ENCODE measurements at places on chromosomes 11 and 22.

- no peak for DNase-seq
Observed at GRCh38 chr11:34866375-34866774, 49.8 kb downstream of the APIP start.

DNA sequence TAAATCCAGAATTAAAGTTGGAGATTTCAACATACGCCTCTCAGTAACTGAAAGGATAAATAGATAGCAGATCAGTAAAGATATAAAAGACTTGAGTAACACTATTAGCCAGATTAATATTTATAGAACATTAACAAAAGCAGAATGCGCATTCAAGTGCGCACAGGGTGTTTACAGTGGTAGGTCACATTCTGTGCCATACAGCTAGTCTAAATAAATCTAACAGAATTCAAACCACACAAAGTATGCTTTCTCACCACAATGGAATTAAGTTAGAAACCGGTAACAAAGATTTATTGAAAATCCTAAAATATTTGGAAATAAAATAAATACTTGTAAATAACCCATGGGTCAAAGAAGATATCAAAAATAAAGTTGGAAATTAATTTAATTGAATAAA is 341.0 kb downstream of the DYNC2H1 start:
- DNase-seq = no peak

DNA sequence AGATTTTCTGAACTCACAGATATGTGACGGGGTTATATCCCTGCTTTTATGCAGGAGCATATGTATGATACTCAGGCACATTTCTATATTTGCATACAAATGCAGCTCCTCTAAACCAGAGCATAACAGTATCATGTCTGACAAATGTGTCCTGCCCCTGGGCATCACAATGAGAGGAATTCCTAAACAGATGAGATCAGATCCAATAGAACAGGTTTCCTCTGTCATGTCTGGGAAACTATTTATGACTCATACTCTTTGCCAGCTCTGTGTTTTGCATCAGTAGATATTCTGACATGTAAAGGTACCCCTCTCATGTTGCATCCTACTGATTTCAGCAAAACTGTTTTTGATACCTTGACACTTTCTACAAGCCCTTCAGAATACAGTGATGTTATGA is 29.4 kb downstream of the SYT9 start:
- no peak for DNase-seq

- DNase-seq = no peak
Observed at GRCh38 chr11:11667056-11667455, 45.3 kb upstream of the GALNT18 start.

GRCh38 chr11:131064373-131064991 is 148.2 kb upstream of the SNX19 start:
- peak; percentile 51 for DNase-seq

GRCh38 chr11:123020968-123021367 is 39.3 kb upstream of the BSX start:
- peak; percentile 6 for DNase-seq

DNA sequence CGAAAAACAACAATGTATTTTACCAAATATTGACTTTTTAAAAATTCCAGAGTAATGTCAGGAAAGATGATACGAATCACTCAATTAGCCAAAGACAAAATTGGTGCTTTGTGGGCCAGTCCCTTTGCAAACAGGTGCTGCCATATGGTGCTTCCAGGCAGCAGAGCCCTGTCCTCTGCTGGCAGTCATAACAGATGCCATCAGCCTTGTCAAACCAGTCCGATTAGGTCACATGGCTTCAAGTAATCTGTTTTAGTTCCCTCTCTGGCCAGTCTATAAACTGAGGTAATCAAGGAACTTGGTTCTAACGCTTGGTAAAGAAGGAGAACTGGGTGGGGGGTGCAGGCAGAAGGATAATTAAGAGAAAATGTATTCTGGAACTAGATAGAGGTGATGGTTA is 49.1 kb upstream of the CAPRIN1 start:
- no peak for DNase-seq

GRCh38 chr22:45587638-45588505 is 83.8 kb upstream of the ATXN10 start:
- DNase-seq = no peak

GRCh38 chr22:22591348-22592299 is 32.6 kb upstream of the PRAME start:
- no peak for DNase-seq

GRCh38 chr11:24623121-24623520 is 126.3 kb downstream of the LUZP2 start:
- no peak for DNase-seq

DNA sequence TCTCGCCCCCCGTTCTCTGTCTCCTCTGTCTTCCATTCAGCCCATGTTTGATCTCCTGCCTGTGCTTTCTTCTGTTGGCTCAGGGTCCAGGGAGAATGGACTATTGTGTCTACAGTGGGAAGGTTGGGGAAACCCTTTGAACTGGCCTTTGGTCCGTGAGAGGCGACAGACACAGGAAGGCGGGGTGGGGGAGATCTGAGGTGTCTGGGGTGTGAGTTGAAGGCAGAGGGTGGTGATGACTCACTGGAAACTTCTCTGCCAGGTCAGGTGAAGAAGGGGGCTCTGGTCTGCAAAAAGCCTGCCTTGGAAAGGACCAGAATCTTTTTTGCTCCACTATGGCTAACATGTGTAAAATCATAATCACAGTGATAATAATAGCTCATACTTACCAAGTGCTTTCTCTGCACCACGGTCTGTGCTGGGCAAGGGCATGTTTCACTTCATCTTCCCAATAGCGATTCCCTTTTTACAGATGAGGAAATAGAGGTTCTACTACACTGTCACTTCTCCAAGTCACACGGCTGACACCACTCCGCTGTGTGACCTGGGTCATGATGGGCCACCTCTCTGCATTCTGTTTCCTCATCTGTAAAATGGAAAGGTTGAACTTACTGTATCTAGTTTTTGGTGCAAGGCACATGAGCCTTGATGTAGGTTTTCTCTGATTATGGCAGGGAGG is 99.8 kb upstream of the ALX4 start:
- DNase-seq = no peak

GRCh38 chr11:23364076-23364475 is 503.8 kb upstream of the CCDC179 start:
- no peak for DNase-seq

DNA sequence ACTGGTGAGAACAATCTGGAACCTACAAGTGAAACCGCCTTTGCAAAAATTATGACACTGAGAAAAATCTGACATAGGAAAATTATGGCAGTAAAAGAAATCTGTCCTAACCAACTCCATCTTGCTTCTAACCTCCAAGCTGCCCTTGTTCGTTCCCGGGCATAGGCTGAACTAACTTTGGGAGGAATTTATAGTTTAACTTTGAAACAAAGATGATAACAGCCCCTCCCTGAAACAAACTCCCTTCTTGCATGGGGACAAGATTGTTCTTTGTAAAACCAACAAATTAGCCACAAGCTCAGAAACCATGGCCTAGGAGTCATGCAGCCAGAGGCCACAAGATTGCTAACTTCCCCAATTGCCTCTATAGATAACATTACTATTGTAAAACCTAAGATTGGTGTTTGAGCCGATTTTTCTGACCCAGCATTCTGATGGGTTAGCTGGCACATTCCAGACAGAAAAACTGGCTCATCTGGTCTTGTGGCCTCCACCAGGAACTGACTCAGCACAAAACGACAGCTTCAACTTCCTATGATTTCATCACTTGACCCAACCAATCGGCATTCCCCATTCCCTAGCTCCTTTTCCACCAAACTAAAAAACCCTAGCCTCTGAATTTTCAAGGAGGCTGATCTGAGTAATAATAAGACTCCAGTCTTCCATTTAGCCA is 3.6 kb upstream of the CCDC81 start:
- no peak for DNase-seq

DNA sequence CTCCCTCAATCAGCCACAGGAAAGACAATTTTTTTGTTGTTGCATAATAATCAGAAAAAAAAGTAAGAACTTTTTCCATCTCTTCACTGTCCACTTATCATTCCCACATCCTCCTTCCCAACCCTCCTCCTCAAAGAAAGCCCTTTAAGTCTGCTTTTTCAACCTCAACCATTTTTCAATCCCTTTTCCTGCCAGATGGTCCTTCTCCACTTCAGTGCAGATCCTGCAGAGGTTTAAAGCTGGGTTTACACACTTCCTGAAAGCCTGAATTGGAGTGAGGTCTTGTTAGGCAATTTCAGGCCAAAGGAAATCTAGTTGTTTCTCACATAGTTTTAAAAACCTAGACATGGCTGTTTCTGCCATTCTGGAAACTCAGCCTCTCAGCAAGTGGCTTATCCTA is 78.3 kb downstream of the RPL27A start:
- DNase-seq = no peak

DNA sequence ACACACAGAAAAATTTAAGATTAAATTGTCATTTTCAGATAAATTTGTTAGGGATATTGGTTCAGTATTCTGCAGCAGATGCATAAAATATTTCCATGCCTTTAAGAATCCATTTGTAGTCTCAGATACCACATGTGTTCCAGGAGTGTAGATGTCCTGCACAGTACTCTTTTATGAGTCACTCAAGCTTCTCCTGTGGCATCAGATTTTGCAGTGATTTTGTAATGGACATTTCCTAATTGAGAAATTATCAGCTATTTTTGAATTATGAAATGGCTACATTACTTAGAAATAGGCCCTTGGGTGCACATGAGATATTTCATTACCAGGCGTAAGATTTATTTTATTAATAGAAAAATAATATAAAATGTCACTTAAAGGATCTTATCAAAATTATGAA is 18.9 kb downstream of the MMP3 start:
- DNase-seq = no peak

- DNase-seq = no peak
Observed at GRCh38 chr11:119681361-119681910, 47.6 kb downstream of the NECTIN1 start.

GRCh38 chr11:78991681-78992080 is 417.0 kb upstream of the NARS2 start:
- DNase-seq = no peak

- peak; percentile 63 for DNase-seq
Observed at GRCh38 chr11:17384002-17384511, 4.4 kb downstream of the KCNJ11 start.

DNA sequence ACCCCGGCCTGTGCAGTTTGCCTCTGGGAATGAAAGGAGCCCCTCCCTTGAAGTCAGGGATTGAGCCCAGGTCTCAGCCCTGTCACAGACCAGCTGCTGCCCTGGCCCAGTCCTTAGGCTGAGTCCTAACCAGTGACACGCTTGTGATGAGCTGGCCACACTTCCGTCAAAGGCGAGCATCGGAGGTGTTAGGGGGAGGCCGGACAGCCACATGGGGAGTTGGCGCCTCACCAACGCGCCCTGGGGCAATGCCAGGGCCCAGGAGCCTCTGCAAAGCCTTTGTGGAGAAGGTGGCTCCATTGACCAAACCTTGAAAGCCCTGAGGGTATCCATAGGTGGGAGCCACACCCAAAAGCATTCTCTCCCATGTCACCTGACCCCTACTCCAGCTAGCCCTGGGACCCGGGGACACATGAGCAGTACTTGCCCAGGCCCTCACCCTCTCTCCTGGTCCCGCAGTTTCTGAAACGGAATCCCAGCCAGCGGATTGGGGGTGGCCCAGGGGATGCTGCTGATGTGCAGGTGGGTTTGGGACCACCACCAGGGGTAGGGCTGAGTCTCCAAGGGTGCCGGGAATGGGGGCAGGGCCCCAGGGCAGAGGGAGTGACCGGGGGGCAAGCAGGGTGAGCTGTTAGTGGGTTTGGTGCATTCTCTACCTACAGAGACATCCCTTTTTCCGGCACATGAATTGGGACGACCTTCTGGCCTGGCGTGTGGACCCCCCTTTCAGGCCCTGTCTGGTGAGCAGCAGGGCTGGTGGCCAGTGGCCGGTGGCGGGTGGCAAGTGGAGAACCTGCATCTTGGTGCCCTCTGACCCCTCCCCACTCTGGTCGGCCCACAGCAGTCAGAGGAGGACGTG is 3.7 kb downstream of the PTPRCAP start:
- no peak for DNase-seq

DNA sequence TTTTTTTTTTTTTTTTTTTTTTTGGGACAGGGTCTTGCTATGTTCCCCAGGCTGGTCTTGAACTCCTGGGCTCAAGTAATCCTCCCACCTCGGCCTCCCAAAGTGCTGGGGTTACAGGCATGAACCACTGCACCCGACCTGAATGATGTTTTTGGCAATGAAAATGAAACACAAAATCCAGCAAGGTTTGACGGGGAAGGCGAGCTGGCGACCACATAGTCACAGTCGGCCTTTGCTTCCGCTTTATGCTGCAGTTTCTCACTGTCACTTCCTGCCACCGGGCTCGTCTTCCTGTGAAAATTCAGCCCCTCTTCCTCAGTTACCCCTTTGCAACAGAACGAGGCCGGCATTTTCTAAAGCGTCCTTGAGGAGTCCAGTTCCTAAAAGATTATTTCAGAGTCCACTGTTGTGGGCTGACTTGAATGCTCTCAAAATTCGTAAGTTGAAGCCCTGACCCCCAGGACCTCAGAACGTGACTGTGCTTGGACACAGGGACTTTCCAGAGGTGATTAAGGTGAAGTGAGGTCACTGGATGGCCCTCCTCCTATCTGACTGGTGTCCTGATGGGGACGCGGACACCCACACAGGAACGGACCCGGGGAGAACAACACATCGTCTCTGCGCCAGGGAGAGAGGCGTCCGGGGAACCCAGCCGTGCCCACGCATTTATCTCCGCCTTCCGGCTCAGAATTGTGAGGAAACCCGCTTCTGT is 2.9 kb upstream of the BID start:
- DNase-seq = no peak

DNA sequence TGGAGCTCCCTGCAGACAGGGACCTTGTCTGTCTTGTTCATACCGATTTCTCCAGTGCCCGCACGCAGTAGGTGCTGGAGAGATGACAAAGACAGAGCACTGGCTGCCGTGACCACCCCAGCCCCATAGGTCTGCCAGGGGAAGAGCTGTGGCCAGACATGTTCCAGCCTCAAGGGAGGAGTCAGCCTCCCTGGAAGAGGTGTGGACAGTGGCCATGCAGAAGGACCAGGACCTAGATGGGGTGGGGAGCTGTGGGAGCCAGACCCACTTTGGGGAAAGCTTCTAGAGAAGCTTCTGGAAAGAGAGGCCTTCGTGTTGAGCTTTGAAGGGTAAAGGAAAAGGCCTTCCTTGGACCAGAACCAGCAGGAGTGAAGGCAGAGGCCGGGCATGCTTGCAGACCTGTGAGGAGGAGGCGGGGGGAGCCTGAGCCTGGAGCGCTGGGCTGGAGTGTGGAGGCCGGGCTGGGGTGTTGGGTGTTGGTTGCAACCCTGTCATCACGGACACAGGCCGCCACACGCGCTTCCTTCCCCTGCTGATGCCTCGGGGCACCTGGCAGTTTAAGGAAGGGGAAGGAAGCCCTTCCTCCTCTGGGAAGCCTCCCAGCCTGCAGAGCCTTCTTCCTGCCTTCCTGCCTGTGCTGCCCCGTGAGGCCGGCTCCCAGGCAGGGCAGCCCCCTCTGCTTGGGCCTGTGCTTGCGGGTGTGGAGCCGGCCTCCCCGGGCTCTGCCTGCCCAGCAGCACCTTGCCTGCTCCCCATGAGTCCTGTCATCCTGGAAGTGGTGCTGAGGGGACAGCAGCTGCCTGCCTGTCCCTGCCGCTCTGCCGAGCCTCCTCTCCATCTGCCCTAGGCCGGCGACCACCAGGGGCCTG is 12.3 kb downstream of the RELT start:
- no peak for DNase-seq

GRCh38 chr11:9825315-9825714 is 161.4 kb downstream of the SWAP70 start:
- no peak for DNase-seq

Data from hippocampal formation (tissue), 2 donors.